Stimulated activated CD4-positive, alpha-beta T cell treated with anti-CD3 and anti-CD28 coated beads, Interleukin-4, amount 100 ng/mL, for 24 hours (primary cell): ENCODE measurements at places on chromosomes 13 and 19.

DNA sequence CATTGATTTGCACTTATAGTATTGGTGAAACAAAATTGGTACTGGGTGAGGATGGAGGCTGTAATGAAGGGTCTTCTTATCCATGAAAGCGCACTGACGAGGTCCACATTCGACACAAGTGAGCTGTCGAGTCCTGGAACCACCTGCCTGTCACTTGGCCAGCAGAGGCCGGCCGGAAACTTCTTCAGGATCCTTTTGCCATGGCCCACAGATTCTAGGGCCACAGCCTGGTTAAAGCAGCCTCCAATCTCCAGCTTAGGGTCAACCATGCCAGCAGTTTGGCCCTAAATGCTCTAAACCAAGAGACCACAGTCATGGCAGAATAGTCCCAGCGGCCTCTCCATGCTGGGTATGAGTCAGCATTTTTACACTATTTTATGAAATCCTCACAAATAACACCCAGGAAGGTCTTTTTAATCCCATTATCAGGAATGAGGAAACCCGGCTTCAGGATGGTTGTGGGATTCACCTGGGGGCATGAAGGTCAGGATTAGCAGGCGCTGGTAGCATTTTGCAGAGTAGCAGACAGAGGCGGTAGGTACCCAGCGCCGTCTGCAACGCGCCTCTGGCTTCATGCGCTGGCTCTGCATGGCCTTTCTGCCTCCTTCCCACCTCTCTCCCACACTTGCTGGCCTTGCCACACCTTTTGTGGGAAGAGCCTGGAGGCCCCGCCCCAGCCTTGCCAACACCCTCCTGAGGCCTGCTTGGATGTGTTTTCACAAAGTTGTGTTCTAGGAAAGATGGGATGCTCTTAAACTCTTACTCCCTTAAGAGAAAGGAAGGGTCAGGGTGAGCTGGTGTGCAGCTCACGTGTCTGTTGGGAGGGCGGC, 15.2 kb downstream of the GAS6 start:
- DNase-seq = no peak

GRCh38 chr13:46389457-46390451, 2.7 kb upstream of the RUBCNL start:
- DNase-seq = no peak

DNA sequence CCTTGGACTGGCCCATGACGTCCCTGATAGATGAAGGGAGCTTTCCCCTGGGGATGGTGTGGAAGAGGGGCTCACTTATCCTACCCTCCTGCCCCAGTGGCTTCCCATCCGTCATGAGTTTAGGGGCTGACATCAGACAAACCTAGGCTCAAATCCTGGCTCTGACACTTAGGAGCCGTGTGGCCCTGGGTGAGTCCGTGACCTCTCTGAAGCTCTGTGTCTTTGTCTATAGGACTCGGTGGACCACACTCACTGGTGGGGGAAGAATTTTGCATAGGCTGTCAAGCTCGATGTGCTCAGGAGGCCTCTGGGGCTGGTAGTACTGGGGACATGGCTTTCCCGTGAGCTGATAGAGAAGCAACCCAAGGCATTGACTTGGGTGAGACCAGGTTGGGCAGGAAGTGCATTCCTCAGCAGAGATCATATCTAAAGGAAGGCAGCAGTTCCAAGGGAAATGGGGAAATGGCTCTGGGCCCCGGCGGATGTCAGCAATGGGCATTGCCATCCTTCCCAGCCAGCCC, 17.4 kb upstream of the AP1M2 start:
- DNase-seq = no peak

- no peak for DNase-seq
Measured at GRCh38 chr13:36616706-36617105, 57.1 kb upstream of the SERTM1 start.

DNA sequence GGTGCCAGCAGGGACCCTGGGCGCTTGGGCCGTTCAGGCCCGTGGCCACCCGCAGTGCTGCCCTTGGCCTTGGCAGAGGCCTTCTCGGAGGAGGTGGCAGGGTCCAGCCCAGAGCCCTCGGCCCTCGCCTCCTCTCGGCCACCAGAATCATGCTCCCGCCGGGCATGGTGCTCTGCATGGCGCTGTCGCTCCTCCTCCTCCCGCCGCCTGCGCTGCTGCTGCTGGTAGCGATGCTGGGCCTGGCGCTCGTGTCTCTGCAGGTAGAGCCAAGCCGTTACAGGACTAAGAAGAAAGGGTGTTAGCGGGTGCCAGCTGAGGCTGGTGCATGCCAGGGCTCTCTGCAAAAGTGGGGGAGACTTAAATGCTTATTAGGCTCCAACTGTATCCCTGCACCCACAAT, 9.5 kb downstream of the ANO8 start:
- no peak for DNase-seq

DNA sequence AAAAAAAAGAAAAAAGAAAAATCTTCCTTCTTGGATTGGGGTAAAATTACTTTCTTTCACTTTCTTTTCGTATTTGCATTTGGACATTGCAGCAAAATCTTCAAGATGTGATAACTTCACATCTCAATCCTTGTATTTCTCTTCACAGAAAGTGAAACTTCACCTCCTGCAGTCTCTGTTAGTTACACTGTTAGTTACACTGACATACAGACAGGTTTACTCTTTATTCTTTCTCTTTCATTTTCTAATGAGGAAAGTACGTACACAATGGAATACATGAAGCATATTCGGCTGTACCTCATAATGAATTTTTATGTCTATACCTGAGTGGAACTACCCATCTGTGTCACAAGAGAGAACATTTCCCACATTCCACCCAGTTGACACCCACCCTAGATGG, 459.1 kb upstream of the GPC6 start:
- no peak for DNase-seq

DNA sequence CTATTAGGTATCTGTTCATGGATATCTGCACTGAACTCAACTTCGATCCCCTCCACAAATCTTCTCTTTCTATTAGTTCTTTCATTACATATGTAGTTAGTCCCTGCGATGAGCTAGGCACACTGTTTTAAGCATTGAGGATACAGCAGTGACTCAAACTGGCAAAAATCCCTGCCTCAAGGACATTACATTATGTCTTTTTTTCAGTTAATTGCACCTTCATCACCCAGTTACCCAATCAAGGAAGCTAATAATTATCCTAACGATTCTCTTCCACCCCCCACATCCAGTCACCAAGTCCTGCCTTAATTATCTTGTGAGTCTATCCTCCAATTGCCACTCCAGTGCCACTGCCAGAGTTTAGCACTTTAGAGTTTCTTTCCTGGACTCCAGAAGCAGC, 89.3 kb downstream of the C13orf42 start:
- no peak for DNase-seq
